ENCODE measurements at places on chromosomes 16 and 17.
A peak's percentile ranks its signal among the peaks of the same experiment; 100 is the strongest.

DNA sequence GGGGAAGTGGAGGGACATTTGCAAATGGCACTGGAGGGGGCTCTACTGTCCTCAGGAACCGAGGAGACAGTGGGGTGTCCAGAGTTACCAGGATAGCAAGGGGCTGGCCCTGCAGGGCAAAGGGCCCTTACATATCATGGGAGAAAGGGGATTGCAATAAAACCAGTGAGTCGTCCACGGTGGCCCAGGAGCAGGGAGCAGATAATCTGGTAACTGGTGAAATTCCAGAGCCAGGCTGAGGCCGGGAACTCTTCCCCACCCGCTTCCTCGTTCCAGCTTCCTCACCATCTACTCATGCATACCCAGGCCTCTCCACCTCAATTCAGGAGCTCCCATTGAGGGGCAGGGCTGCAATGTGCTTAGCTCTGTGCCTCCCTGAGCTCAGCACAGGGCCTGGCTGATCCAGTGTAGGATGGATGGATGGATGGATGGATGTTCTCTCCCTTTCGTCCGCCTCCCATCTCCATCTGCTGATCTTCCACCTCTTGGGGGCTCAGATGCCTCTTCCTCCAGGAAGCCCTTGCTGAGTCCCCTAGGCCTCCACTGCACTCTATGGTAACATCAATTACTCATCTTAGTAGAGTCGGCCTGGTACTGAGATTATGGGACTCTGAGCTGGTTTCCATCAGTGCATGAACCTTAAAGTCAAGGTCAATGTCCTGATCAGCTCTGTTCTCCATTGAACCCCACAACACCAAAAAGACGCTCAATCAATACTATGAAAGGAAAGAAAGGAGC is 41.2 kb upstream of the NDRG4 start:
- no peak for DNase-seq

DNA sequence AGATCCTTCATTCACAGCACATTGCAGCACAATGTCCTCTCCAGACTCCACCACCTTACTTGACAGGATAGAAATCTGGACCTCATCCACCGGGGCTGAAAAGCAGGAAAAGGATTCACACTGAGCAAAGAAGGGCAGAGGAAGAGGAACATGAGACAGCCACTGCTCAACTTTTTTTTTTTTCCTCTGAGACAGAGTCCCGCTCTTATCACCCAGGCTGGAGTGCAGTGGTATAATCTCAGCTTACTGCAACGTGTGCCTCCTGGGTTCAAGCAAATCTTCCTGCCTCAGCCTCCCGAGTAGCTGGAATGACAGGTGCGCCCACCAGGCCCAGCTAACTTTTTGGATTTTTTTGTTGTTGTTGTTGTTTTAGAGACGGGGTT is 34.4 kb downstream of the PECAM1 start:
- DNase-seq = no peak

DNA sequence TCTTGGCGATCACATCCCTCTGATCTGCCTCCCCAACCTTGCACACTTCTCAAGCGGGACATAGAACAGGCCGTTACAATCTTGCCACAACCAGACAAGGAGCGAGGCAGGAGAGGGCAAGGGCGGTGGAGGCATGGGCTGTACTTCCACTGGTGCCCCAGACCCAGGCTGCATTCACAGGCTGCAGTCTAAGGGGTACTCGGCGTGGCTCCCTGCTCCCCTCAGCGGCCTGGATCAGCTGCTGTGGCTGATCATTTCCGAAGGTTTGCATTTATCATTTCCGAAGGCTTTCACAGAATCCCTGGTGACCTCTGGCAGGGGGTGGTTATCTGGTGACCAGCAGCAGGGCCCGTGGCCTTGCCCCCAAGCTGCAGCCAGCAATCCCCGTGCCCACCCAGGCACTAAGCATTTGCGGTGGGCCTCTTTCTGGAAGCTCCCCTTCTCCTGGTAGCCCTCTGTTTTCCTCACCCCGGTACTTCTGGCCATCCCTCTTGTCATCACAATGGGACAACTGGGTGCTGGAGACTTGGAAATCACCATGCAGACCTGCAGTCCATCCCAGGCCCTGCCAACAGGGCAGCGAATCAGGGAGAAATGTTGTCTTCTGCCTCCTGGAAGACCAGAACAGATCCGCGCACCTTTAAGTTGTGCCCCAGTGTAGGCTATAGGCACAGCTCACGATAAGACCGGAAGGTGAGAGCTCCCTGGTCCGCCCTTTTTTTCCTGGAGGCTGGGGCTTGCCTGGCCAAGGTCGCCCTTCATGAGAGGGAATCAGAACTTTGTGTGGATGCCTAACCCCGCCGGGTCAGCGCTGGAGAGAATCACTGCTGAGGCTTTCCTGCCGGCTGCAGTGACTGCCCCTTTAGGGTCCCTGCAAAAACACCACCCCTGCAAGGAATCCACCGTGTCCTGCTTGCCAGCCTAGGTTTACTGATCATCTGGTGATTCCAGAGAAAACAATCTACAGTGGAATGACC is 1739.1 kb downstream of the TP53TG3F start:
- DNase-seq = no peak

DNA sequence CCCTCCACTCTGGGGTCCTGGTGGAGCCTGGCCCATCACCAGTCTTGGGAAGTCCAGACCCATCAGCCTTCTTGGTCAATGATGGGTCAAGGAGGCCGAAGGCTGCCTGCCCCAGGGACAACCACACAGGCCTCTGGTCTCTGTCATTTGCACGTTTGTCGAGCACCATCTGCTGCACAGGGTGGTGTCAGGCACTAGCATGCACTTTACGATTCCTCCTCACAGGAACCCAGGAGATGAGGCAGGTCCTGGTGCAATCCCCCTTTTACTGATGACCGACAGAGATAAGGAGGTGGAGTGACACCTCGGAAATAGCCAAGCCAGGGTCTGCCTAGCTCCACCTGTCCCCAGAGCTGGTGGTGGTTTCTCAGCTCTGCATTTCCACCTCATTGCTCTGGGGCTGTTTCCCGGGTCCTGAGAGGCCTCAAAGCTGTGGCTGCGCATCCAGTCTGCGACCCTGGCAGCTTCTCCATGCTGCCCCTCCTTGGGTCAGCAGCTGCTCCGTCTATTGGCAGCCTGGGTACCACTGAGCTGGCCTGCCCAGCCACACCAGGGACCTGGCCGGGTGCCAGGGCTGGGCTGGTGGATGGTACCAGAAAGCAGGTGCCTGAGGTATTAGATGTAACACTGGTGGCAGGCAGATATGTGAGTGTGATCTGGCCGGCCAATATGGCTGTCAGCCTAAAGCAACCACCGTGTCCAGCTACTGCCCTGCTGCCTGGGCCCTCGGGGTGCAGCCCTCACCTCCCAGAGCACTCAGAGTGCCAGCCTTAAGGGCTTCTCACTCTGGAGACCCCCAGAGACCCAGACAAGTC is 10.0 kb downstream of the MMP15 start:
- DNase-seq = no peak

DNA sequence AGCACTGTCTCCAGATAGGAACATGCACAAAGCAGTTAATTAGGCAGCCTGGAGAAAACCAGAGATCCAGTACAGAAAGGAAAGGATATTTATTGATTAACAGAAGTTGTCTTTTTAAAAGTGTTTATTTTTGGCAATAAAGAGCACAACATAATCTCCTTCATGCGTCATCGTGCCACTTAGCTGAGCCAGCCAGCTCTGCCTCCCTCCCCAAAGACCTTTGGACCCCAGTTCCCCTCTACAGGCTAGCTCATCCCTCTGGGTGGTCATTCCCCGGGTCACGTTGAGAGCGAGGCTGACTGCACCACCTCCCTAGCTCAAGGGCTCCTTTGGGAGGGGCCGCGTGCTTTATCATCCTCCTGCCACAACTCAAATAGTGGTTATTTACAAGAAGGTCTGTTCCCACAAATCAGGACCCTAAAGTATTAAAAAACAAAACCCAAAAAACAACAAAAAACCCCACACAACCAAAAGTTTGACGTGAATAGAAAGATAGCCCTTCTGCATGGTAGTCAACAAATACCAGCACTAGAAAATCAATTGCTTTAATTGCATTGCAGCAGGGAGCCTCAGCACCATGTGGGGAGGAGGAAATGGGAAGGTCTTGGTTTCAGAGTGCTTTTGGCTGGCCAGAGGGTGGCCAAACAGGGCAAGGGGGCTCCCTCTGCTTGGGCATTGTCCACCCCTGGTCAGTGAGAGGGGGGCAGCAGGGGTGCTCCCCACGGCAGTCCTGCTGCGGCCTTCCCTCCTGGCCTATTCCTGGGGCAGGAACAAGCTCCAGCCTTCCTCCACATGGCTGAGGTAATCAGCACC is 9.6 kb downstream of the POLR2C start:
- no peak for DNase-seq

- DNase-seq = no peak
Measured at GRCh38 chr17:15501282-15501681, 33.9 kb upstream of the CDRT4 start.

DNA sequence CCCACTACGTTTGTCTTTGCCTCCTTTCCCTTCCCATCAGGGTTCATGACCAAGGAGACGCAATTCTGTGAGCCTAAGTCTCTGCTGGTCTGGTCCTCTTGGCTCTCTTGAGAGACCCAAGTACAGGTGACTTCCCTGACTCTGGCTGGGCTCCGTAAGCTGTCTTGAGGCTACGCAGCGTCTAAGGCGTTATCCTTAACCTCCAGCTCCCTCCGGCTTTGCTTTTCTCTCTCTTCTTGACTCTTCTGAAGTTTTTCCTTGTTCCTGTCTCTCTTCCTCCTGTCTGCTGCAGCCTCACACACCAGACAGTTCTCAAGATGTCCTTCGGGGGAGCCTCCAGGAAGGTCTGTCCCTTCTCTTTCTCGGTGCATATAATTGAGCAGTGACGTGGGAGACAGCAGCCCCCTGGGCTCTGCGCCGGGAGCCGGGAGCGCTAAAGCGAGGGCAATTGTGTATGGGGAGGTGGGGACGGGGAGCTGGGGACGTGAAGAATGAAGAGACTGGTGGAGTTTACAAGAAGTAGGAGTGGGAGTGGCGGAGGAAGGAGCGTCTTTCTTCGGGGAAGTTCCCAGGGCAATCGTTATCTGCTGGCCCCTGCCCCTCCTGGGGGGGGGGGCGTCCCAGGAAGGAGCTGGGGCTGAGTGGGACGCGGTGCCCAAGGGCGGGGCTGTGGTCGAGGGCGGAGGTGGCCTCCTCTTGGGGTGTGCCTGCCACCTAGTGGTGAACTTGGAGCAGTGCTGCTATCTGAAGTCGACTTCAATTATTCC is 6.9 kb upstream of the PIRT start:
- peak; percentile 73 for DNase-seq

DNA sequence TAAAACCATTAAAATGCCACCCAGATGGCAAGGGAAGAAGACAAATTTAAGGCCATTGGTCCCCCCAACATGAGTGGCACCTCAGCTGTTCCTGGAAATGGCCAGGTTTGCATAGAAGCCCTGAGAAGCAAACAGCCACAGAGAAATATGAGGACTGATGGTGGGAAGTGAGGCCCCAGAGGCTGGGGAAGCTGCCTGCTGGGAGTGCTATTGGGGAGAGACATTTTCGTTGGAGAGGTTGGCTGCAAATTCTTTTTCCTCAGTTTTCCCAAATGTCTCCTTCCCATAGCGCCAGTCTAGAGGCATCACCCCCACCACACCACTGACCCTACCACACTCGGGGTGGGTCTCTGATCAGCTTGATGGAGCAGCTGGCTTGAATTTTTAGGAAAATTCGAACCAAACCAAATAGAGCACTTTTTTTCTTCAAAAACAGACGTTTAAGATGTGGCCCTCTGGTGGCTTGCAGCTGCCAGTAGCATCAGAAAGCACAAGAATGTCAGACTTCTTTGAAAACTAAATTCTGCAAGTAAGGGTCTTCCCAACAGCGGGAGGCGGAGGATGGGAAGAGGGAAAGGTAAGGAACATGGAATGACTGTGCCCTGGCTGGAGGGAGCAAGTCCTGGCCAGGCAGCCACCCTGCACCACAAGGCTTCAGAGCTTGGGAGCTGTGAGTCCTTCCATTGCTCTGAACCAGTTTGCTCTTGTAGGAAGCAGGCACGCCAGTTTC is 13.2 kb upstream of the SLC12A3 start:
- no peak for DNase-seq

DNA sequence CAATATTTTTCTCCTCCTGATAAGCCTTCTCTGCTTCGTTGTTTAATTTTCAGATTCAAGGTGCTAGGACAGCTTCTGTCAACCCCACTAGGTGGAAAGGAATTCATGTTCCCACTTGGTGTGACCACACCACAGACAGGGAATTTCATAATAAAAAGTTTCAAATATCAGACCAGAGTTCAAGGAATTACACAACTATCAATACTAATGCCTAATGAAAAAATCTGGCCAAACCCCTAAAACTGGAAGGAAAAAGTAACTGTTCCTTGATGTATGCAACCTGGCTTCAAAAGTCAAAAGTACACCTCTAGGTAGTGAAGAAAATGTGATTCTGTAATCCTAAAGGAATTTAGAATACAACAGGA is 87.8 kb upstream of the CORO6 start:
- no peak for DNase-seq

- DNase-seq = peak; percentile 13
Measured at GRCh38 chr16:66274335-66275110, 92.0 kb upstream of the CDH5 start.

- DNase-seq = no peak
Measured at GRCh38 chr17:62591333-62591732, 36.1 kb upstream of the MRC2 start.

- DNase-seq = no peak
Measured at GRCh38 chr17:33697557-33697956, 404.5 kb upstream of the ASIC2 start.

DNA sequence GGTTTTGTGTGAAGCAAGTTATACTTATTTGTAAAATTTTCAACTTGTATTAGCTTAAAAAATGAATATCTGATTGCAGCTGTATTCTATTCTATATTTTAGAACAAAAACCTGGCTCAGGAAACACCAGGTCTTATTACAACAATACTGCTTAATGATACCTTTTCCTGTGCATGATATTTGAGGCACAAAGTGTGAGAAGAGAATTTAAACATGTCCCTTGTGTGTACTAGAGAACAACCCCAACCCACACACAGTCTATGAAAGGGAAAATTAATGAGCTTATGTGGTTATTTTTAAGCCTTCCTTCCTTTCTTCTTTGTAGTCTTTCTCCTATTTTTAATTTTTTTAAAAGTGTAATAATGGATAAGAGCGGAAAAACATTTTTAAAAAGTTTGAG is 122.6 kb upstream of the MON1B start:
- no peak for DNase-seq

- DNase-seq = no peak
Measured at GRCh38 chr17:47270946-47271705, 17.5 kb downstream of the ITGB3 start.

GRCh38 chr16:71426069-71426879 is 15.6 kb downstream of the TLE7 start:
- no peak for DNase-seq

- no peak for DNase-seq
Measured at GRCh38 chr17:74119965-74120364, 83.5 kb upstream of the RPL38 start.

DNA sequence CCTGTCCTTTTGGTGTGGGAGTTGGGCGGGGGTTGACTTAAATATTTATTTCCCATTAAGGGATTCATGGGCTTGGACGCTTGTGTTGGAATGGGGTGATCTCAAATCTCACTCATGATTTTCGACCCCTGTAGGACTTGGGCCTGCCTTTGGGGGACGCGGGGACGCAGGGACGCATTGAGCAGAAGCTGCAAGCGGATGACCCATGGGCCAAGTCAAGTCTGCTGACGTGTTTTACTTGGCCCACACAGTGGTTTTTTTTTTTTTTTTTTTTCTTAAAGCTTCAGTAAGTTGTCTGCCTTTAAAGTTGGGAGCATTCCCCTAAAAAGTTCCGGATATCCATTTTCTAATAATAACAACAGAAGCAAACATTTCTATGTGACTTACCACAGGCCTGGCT is 28.9 kb downstream of the CMIP start:
- DNase-seq = no peak

Measured in activated CD4-positive, alpha-beta memory T cell treated with anti-CD3 and anti-CD28 coated beads, Interleukin-2, amount 10 ng/mL, durations not matched to agents 7 days and 5 days (primary cell).